ENCODE measurements at places on chromosomes 5 and 9.

DNA sequence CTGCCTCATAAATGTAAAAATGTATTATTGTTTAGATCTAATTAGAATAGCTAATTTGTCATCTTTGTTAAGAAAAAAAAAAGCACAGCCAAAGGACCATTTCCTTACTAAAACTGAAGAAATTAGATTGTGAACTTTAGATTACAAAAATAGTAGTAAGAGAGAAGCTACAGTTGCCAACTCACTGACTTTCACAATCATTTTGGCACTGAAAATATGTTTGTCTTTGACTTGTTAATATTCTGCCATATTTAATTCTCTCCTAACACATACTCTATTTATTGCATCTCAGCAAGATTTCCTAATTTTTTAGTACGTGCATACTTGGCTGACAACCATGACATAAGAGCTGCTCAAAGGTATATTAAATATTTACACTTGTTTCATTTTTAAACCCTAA lies 297.1 kb downstream of the TUSC1 start:
- DNase-seq = no peak

DNA sequence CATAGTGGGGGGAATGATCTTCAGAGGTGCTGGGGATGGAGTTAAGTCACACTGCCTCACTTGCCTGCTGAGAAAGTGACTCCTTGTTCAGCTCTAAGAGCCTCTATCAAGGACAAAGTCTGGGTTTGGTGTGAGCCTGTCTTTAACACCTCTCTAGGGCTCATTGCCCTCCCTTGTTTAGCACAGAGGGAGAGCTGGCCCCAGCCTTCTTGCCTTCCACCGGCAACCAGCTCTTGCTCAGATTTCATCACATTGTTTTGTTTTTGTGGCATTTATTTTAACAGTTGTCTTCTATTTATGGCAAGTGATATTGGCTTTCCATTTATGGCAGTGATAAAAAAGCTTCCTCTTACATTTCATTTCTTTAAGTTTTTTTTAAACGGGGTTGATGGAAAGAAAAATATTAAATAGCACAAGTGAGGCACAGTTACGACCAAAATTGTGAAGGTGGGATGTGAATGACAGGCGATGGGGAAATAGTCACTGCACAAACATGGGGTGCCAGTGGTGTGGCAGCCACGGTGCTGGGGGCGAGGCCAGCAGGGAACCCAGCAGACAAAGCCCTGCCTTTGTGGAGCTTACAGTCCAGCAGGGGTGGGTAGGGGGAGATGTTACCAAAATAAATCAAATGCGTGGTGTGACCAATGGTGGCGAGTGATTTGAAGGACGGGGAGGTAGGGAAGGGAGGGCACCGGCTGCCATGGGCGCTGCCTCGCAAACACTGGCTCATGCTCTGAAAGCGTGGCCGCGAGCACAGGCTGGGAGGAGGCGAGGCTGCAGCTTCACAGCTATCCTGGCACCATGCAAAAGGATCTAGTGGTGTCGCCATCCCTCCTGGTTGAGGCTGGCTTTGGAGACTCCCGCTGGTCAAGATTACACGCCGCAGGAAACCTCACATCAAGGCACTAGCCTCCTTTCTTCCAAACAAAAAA lies 21.2 kb upstream of the UNC5A start:
- DNase-seq = no peak

DNA sequence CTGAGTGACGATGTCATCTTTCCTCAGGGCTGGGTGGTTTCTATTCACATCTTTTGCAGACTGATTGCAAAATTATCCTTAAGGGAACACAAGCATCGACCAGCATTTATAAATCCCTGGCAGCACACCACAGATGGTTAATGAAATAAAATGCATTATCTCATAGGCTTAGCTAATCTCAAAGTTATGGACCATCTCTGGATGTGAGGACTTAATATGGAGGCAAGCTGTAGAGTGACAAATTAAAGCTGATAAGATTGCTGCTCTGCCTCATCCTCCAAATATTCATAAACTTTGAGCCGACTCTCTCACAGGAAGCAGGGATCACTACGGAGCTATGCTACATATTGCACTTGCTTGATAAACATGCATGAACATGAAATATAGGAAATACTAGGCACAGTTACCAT lies 663.2 kb upstream of the RGMB start:
- DNase-seq = peak; percentile 91

- peak; percentile 95 for DNase-seq
Measured at GRCh38 chr9:115649991-115650472, 503.6 kb upstream of the PAPPA start.

DNA sequence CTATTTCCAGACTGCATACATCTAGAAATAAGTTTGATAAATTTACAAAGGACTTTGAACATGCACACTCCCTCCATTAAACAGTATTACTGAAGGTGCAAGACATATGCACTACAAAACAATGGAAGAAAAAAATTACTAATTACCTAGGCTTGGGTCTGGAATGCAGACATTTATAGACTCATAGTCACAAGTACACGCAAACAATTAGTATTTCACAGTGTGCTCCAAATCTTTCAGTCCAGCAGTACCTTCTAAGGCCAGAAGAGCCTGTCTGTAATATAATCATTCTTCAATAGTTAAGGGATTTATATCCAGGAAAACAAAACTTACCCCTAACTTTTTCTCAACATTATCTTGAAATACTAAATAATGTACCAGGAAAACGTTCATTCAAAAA lies 11.2 kb downstream of the RICTOR start:
- DNase-seq = peak; percentile 13

DNA sequence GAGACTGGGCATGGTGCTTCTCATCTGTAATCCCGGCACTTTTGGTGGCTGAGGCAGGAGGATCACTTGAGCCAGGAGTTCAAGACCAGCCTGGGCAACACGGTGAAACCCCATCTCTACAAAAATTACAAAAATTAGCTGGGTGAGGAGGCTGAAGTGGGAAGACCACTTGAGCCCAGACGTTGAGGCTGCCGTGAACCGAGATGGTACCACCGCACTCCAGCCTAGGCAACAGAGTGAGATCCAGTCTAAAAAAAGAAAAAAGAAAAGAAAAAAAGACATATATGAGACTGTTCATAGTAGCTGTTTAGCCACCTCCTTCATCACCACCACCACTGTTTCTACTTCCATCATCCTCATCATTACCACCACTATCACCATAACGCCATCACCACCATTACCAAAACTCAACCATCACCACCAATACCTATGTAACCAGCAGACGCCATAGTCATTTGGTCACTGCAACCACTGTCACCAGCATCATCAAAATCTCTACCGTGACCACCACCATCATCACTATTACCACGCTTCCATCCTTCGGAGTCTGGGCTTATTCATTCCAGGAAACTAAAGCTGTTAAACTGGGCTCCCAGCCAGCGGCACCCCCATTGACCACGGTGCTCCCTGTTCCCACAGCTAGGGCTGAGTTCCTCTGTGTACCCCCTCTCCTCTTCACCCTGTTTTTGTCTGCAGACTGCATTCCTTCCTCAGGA lies 8.4 kb upstream of the KIF12 start:
- no peak for DNase-seq

GRCh38 chr9:4815381-4815956 lies 22.7 kb downstream of the RCL1 start:
- DNase-seq = no peak

DNA sequence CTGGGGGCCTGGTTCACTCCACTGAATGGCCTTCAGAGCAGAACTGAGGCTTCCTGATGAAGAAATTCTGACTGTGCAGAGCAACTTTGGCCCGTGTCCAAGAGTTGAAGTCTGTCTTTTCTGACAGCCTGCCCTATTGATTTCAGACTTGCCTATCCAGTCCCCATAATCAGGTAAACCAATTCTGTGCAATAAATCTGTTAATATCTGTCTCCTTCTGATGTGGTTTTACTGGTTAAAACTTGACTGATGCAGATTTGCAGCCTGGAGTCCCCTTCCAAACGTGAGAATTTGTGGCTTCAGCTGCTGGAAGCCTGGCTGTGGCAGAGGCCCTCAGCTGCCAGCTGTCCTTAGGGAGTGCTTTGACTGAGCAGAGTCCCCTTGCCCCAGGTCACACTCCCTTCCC lies 283.9 kb upstream of the ANKRD55 start:
- DNase-seq = no peak

DNA sequence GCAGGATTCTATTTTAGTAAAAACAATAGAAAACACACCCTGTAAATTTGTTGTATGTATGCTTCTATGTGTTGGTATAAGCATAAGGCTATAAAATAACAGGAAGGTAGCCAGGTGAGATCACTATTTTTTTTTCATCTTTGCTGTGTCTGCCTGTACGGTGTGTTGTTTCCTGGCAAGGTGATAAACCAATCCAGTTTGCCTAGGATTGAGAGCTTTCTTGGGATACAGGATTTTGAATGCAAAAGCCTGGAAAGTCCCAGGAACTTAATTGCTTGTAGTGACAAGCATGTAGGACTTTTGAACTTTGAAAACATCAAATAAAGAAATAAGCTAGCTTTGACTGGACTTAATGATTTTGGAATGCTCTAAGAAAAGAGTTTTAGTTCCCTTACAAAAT lies 83.3 kb upstream of the RORB start:
- no peak for DNase-seq

DNA sequence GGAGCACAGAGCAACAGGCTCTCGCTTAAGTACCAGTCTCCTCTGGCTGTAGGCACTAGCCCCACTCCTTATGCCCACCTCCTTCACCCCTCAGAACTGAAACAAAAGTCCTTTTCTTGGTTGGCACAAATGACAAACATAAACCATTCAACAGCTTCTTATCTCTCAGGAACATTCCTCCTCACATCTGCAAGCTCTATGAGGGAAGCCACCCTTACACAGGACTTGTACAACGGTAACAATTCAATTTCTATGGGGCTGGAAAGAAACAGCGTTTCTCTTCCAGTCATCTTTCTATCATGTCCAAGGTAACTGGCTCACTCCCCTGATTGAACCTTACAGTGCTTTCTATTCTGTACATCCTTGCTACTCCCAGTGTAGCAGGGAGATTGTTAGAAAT lies 74.1 kb downstream of the CSF2 start:
- DNase-seq = no peak

DNA sequence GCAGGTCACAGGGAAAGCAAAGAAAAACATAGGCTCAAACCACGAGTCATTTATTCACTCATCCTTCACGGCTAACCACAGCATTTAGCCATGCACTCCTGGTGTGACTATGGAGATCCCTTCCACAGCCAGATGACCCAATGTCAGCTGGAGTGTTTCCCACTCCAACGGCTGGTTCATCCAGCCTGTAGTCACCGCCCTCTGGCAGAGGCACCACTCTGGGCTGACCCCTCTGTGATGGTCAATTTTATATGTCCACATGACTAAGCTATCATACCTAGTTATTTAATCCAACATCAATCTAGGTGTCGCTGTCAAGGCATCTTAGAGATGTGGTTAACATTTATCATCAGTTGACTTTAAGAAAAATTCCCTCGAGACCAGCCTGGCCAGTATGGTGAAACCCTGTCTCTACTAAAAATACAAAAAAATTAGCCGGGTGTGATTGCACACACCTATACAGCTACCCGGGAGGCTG lies 9.5 kb upstream of the PHF19 start:
- peak; percentile 88 for DNase-seq

GRCh38 chr5:138303372-138303771 lies 28.2 kb downstream of the CDC25C start:
- DNase-seq = peak; percentile 37

DNA sequence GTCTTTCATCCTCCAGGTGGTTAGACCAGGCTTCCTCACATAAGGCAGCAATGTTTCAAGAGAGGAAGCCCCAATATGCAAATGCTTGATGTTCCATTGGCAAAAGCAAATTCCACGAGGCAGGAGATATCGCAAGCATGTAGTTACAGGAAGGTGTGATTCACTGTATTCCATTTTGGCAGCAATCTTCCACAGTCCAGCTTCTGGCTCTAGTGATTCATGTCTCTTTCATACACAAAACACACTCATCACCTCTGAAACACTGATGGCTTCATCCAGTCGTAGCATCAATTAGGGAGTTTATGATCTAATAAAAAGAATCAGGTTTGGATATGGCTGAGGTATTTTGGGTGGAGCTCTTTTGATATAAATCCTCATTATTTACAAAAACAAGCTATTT lies 552.2 kb upstream of the RIOK2 start:
- DNase-seq = peak; percentile 83

GRCh38 chr5:63923914-63924313 lies 38.3 kb downstream of the HTR1A start:
- no peak for DNase-seq

GRCh38 chr5:135553688-135554462 lies 18.1 kb upstream of the NEUROG1 start:
- DNase-seq = peak; percentile 73

- DNase-seq = no peak
Measured at GRCh38 chr9:101055516-101055915, 27.0 kb downstream of the PLPPR1 start.

- no peak for DNase-seq
Measured at GRCh38 chr9:32877103-32877502, 93.8 kb downstream of the TMEM215 start.

GRCh38 chr9:133906932-133907910 lies 84.9 kb downstream of the VAV2 start:
- DNase-seq = no peak

GRCh38 chr5:15604986-15605385 lies 105.0 kb downstream of the FBXL7 start:
- peak; percentile 42 for DNase-seq

- DNase-seq = no peak
Measured at GRCh38 chr5:75366787-75367186, 29.8 kb downstream of the HMGCR start.

GRCh38 chr9:110622368-110622767 lies 42.8 kb upstream of the SVEP1 start:
- DNase-seq = no peak

GRCh38 chr5:135386886-135387628 lies 12.0 kb downstream of the MACROH2A1 start:
- peak; percentile 94 for DNase-seq

- DNase-seq = no peak
Measured at GRCh38 chr5:5132234-5132633, 7.9 kb upstream of the ADAMTS16 start.

- no peak for DNase-seq
Measured at GRCh38 chr9:89679016-89679415, 74.2 kb downstream of the GADD45G start.

GRCh38 chr5:113162208-113162607 lies 185.6 kb downstream of the DCP2 start:
- DNase-seq = no peak

DNA sequence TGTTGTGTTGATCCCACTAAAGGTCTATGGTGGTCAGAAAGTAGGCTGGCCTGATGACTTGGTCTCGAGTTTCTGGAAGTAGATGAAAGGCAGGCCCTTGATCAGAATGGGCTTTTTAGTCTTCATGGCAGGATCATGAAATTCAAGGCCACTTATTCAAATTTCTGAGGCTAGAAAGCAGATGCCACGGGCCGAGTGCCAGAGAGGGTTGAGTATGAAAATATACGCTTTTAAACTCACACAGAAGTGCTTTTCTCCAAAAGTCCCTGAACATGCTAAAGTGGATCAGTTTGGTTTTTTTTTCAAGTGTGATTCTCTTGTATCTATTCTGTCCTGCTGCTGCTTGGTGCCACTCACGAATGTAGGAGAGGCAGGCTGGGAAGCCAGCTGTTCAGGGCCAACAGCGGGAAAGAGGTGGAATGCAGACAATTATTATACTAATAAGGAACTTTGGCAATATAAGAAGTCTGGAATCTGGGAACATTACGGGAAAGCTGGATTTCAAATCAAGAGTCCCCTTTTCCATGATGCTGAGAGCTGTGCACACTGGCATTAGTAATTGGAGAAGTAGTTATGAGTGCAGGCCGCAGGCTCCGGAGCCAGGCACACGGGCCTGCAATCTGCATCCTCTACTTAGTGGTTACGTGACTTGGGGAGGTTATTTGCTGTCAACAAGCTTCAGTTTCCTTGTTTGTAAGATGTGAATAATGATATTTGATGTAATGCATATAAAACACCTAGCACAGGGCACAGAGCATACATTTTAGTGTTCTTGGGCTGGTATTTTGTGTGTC lies 95.8 kb downstream of the LMNB1 start:
- no peak for DNase-seq

GRCh38 chr5:72552041-72552557 lies 44.9 kb upstream of the ZNF366 start:
- peak; percentile 60 for DNase-seq

Measured in foreskin fibroblast (primary cell).